ENCODE measurements at places on chromosomes 6 and 20.
A peak's percentile ranks its signal among the peaks of the same experiment; 100 is the strongest.

GRCh38 chr20:44950368-44950767 is 9.8 kb downstream of the TOMM34 start:
- DNase-seq, result no peak

DNA sequence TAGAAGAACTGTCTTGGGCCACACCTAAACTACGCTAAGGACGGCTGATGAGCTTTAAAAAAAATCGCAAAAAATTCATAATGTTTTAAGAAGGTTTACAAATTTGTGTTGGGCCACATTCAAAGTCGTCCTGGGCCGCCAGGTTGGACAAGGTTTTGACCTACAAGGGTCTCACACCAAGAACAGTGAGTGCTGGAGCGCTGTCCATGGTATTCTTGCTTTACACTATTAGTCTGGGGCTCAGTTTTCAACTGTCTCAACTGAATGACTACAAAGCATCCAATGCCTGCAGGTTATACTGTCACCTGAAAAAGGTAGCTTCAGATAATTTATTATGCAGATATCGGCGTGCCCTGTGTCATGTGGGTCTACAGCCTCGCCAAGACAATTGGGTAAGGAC is 3.7 kb upstream of the FAXC start:
- DNase-seq, result no peak

- DNase-seq, result no peak
Measured at GRCh38 chr6:169991913-169992312, 240.5 kb downstream of the ERMARD start.

DNA sequence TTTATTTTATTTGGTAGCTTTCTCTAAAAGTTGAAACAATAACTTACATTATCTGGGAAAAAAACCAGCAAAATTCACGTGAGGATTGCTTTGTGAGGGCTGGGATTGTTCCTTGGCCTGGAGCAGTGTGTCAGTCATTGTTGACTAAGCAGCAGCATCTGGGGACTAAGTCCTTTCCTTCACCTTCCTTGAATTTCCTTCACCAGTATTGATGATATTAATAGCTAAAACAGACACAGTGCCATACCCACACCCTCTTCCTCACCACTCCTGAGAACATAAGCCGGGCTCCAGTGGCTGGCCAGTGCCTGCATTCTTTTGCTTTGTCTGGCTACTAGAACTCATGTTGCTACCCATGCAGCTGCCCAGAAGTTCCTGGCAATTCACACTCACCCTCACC is 23.7 kb downstream of the PLCB1 start:
- no peak for DNase-seq

DNA sequence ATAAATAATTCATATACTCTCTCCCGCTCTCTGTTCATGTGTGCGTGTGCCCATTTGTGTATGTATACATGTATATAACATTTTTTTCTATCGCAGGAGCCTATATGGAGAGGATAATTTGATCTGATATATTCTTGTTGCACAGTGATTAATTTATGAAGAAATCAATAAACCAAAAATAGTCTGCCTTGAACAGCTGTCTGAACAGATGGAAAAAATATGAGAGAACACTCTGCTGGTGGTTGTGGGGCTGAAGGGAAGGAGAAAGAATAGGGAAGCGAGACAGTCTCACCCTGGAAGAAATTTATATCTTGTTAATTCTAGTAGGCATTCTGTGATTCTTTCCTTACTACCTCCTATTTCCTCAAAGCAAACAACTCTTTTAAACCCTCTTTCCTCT is 96.6 kb upstream of the B3GAT2 start:
- DNase-seq, result no peak

GRCh38 chr6:63504777-63505384 is 67.4 kb upstream of the LOC128125822 start:
- DNase-seq, result no peak

DNA sequence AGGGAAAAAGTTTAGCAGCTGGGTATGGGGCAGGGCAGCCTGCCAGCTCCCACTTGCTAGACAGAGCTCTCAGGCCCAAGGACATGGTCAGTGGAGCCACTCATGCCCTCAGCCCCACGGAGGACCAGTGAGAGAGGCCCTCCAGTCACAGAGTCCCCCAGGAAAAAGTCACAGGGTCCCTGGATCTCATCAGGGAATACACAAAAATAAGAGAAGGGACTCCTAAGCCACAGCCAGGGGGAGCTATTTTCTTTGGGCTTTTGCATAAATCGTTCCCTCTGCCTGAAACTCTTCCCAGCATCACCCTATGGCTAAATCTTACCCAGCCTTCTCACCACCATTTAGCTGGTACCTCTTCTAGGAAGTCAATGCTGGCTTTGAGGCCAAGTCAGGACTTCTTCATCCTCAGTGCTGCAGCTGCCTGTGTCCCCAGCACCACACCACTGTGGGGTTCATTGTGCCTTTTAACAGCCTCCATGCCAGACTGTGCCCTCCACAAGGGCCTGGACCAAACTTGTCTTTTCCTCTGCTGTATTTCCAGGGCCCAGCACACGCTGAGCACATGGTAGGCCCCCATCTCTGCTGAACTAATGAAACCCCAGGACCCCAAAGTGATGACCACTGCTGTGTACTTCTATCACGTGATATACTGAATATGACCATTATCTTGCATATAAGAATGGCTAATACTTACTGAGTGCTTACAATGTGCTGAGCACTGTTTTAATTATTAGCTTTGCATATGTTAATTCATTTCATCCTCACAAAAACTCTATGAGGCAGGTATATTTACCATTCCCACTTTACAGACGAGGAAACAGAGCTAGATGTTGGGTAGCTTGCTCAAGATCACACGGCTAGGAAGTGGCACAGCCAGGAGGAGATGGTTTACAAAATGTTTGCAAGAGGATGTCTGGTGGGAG is 2.0 kb downstream of the ZNF335 start:
- peak; percentile 39 for DNase-seq

GRCh38 chr6:53605543-53606235 is 59.9 kb downstream of the KLHL31 start:
- no peak for DNase-seq

DNA sequence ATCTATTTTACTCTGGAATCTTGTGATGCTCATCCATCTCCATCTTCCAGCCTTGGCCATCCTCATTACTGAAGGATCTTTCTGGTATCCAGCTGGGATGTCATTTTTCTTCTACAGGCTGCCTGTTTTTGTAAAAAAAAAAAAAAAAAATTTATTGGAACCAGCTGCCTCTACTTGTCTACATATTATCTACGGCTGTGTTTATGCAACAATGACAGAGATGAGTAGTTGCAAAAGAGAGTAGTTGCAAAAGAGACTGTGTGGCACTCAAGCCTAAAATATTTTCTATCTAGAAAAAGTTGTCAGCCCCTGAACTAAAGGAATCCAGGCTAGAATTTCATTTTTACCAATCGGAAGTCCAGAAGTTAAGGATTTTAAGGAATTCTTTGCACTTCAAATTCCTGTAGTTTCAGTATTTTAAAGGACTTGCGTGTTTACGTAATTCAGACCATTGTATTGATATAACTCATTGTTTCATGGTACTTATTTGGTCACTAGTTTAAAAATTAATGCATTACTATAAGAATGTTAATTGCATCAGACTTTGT is 38.6 kb upstream of the PLCG1 start:
- DNase-seq, result no peak

GRCh38 chr20:4814696-4815252 is 93.1 kb downstream of the PRND start:
- DNase-seq, result peak; percentile 43

GRCh38 chr6:163100259-163100658 is 314.3 kb upstream of the QKI start:
- no peak for DNase-seq

DNA sequence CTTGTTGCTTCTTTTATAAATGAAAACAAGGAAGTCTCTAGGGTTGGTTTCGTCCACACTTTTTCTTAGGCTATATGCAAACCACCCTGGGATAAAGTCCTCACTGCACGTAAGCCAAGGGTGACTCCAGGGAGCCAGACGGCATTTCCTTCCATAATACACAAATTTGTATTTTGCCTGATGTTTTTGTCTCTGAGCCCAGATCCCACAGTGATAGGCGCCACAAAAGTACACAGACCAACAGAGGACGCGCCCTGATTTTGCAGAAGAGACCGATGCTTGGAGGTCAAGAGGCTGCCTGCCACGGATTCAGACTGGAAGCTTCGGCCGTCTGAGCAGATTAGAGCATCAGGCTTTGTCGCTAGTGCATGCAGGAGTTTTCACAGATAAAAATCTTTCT is 22.8 kb downstream of the FOXQ1 start:
- DNase-seq, result no peak

- DNase-seq, result no peak
Measured at GRCh38 chr6:7262746-7263518, 50.1 kb downstream of the SSR1 start.

- peak; percentile 45 for DNase-seq
Measured at GRCh38 chr20:49384437-49385434, 97.7 kb downstream of the KCNB1 start.

GRCh38 chr6:103193413-103193812 is 1666.3 kb downstream of the HACE1 start:
- no peak for DNase-seq

GRCh38 chr6:121383478-121383877 is 49.2 kb upstream of the TBC1D32 start:
- no peak for DNase-seq

- no peak for DNase-seq
Measured at GRCh38 chr20:53080969-53081871, 109.1 kb downstream of the TSHZ2 start.

GRCh38 chr6:23396949-23397348 is 729.1 kb upstream of the NRSN1 start:
- no peak for DNase-seq

DNA sequence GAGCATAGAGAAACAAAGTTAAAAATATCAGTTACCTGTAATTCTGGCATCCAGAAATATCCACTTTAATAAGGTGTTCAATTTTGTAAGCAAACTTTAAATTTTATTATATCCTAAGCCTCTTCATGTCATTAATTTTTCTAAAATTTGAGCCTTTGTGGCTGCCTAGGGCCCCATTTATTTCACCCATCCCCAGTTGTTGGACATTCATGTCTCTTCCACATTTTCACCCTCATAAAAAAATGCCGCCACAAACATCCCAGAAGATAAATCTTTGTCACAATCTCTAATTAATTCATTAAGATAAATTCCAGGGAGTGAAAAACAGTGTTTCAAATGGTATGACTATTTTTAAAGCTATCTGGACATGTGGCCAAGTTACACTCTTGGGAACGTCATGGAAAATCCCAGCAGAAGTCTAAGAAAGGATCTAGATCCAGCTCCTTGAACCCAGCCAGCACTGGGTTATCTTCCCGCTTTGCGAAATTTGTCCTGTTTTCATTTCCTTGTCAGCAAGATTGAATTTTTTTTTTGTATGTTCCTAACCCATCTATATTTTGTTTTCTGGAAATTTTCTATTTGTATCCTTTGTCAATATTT is 97.2 kb downstream of the TMEM242 start:
- no peak for DNase-seq

DNA sequence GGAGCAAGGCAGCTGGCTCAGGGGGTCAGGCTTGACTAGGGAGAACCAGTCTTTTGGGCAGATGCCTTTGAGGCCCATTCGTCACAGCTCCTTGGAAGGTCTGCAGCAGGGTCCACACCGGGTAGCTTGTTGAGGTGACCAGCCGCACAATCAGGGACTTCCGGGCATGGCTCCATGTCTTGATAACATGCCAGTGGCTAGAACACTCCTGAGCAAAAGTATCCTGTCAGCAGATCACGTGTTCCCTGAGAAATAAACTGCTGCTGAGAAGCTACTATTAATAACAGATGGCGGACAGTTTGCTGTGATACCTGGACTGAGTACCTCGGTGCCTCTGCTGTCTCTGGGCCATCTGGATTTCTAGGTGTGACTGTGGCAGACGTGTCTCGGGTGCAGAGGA is 235.9 kb downstream of the PRKN start:
- DNase-seq, result no peak

DNA sequence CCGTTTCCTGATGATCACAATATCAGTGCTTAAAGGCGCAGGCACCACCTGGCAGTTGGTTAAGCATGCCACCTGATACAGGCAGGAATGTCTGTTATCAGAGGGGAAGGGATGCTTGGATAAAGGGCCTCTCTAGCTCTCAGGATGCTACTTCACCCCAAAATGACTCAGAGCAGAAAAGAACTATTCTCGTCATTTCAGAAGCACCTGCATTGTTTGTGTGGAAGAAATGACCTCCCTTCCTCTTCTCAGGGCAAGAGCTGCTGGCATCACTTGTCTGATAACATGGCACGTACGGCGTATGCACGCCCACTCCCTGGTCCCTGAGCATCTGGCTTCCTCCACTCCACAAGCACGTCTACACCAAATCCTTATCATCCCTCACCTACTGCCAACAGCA is 47.3 kb downstream of the ATP9A start:
- no peak for DNase-seq

DNA sequence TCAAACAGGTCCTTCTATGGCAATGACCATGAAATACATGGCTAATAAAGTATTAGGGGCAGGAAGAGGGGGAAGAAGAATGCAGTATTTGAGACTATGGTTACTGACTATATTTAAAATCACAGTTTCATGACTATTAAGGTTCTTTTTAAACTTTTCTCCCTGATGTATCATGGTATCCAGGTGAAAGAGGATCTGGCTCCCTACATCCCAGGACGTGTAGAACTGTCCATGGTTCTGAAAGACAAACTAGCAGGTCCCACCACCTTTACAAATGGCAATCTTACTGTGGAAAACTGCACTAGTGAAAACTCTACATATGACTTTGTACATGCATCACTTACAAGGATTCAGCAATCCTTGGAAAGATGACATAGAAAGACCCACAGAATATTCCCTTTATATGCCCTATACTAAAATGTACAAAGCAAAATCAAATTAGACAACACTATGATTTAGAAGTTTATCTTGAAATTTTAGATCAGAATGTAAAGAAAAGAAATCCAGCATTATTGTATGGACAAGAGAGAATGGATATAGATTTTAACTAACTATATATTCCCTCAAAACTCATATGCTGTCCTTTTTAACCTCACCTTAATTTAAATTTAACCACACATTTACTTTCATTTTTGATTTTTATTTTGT is 33.5 kb downstream of the RPP21 start:
- DNase-seq, result no peak

GRCh38 chr6:2450546-2450945 is 205.1 kb upstream of the GMDS start:
- no peak for DNase-seq

DNA sequence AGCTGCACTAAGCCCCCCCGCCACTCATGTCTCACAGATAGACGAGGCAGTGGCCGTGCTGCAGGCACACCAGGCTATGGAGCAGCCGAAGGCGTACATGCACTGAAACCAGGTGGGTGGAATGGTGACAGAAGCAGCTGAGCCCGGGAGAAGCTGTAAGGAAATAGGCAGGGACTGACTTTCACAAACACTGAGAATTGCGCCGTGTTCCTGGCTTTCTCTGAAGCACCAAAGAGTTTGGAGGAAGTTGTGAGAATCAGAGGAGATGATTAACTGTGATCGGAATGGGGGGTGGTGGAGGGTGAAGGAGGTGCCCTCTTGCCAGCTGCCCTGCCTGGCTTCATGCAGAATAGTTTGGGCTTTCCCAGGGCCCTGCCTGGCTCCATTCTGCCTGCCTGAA is 21.6 kb downstream of the TOMM34 start:
- DNase-seq, result no peak

GRCh38 chr6:111211411-111212030 is 124.2 kb downstream of the SLC16A10 start:
- DNase-seq, result no peak

All from globus pallidus (tissue), 1 donor.